PC-9 (cell line): ENCODE measurements at places on chromosomes 3 and 15.

DNA sequence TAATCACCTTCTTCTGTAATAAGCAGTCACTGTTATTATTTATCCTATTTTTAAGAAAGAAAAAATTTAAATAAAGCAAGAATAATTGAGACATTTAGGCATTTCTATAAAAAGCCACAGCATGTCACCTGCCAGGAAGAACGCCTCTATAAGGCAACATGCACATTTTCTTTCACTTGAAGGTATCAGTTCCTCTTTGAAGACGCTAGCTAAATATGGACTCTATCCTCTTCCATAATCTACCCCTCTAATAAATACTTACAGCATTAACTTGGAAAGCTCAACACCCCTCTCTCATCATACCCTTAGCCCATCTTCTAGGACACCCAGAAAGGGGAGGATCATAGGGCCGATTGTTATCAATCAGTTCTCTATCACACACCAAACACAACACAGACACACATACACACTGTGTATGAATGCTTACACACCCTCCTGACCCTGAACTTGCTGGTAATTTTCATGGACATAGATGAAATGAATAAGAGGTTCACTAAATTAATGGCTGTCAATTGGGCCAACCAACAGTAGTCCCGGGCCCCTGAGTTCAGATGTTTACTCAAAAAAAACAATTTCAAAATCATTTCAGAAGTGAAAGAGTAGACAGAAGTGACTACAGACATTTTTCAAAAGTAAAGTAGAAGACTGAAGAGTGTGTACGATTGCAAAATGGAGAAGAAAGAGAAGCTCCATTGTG lies 102.5 kb downstream of the ZMAT3 start:
- no peak for DNase-seq

DNA sequence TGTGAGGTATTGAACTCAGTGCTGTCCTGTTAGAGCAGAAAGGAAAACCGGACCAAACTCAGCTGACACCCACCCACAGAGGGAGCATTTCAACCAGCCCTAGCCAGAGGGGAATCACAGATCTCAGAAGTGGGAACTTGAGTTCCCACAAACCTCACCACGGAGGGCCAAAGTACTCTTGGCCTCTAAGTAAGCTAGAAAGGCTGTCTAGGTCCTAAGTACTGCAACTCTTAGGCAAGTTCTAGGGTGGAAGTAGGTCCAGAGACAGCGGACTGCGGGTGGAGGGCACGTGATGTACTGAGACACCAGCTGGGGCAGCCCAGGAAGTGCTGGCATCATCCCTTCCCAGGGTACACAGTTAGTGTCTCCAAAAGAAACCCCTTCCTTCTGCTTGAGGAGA lies 34.1 kb downstream of the EOMES start:
- no peak for DNase-seq

GRCh38 chr3:102069211-102069662 lies 219.9 kb downstream of the NFKBIZ start:
- DNase-seq, result no peak

GRCh38 chr15:68256675-68257450 lies 20.7 kb upstream of the FEM1B start:
- DNase-seq, result peak; percentile 69

DNA sequence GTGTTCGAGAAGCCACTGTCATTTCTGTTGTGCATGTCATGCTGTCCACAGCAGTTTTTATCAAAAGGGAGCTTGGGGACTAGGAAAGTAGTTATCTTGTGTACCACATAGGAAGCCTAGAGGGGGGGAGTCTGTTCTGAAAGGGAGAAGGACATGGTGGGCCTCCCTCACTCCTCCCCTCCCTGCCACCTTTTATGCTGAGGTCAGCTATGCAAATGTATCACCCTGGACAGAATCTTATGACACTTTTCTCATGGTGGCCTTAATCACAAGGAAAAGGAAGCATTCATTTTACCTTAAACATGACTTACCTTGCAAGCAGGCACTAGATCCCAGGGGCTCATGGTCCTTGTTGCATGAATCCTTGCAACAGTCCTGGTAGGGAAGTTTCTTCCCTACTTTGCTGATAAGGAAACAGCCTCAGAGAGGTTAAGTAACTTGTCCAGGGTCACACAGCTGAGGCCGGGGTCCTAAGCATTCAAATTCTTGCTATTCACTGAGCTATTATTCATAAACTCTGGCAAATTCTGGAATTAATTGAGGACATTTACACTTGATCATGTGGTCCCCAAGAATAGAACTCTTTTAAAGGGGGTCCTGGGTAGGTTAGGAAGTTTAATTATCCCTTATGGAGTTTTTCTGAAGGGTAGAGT lies 81.1 kb upstream of the SLC6A1 start:
- DNase-seq, result no peak

- DNase-seq, result no peak
These were observed 69.0 kb downstream of the SLC24A1 start for GRCh38 chr15:65690778-65691177.
